ENCODE measurements at places on chromosomes 16 and 17. TPM values are rescaled to one million over a fixed set of nuclear protein-coding genes. Genes with fewer than 3 reads are reported as not detected.

- H3K36me3 ChIP-seq, result peaks cover 9% of the 10 kb centered on the region
- DNase-seq, result no peak
- peaks cover 46% of the 10 kb centered on the region for H3K4me1 ChIP-seq
- peaks cover 19% of the 10 kb centered on the region for H3K27me3 ChIP-seq
- H3K27ac ChIP-seq, result peak overlapping the region; percentile 46
Measured at GRCh38 chr16:18803569-18804462, 2.5 kb upstream of the ARL6IP1 start.

GRCh38 chr17:31007695-31008373, 37.0 kb downstream of the RNF135 start:
- H3K36me3 ChIP-seq, result peaks cover 3% of the 10 kb centered on the region
- no peak for DNase-seq
- H3K4me3 ChIP-seq, result peak overlapping the region; percentile 91
- peak overlapping the region; percentile 93 for H3K27ac ChIP-seq
- peaks cover 32% of the 10 kb centered on the region for H3K4me1 ChIP-seq

DYNLRB2 gene
- not detected for polyA plus RNA-seq

- H3K27ac ChIP-seq, result no peak overlapping the region
- H3K36me3 ChIP-seq, result no peaks in the 10 kb centered on the region
- peaks cover 3% of the 10 kb centered on the region for H3K27me3 ChIP-seq
Measured at GRCh38 chr17:44599298-44600175, 42.3 kb downstream of the FZD2 start.

GRCh38 chr17:4810696-4811290, 3.8 kb downstream of the PLD2 start:
- peaks cover 5% of the 10 kb centered on the region for H3K36me3 ChIP-seq
- no peak overlapping the region for H3K27ac ChIP-seq
- no peak for DNase-seq
- H3K27me3 ChIP-seq, result no peaks in the 10 kb centered on the region
- H3K4me1 ChIP-seq, result peaks cover 8% of the 10 kb centered on the region

- peak; percentile 72 for DNase-seq
- peak overlapping the region; percentile 99 for H3K27ac ChIP-seq
- H3K27me3 ChIP-seq, result peaks cover 15% of the 10 kb centered on the region
- peak overlapping the region; percentile 82 for H3K4me3 ChIP-seq
Measured at GRCh38 chr17:39772987-39773934, 35.5 kb downstream of the GRB7 start.

ZNF629 gene
- polyA plus RNA-seq, result 1.1 TPM

GRCh38 chr17:3978421-3979289, 14.4 kb upstream of the ATP2A3 start:
- H3K4me3 ChIP-seq, result no peak overlapping the region
- H3K27ac ChIP-seq, result no peak overlapping the region
- H3K36me3 ChIP-seq, result no peaks in the 10 kb centered on the region

GRCh38 chr16:88691129-88691813, 5.0 kb upstream of the SNAI3 start:
- no peak for DNase-seq
- H3K4me3 ChIP-seq, result no peak overlapping the region
- peak overlapping the region; percentile 59 for H3K27ac ChIP-seq

LGALS9B gene
- polyA plus RNA-seq, result 23.8 TPM

GRCh38 chr16:22353191-22353919, 21.1 kb downstream of the CDR2 start:
- no peak overlapping the region for H3K4me3 ChIP-seq
- H3K27me3 ChIP-seq, result no peaks in the 10 kb centered on the region
- H3K36me3 ChIP-seq, result peaks cover 13% of the 10 kb centered on the region
- no peak for DNase-seq
- H3K27ac ChIP-seq, result peak overlapping the region; percentile 43
- H3K4me1 ChIP-seq, result peaks cover 16% of the 10 kb centered on the region

GRCh38 chr16:56057151-56057550, 134.1 kb upstream of the GNAO1 start:
- H3K4me3 ChIP-seq, result no peak overlapping the region
- H3K4me1 ChIP-seq, result no peaks in the 10 kb centered on the region
- no peak overlapping the region for H3K27ac ChIP-seq
- DNase-seq, result no peak
- H3K36me3 ChIP-seq, result no peaks in the 10 kb centered on the region
- peaks cover 6% of the 10 kb centered on the region for H3K27me3 ChIP-seq

EPOP gene
- polyA plus RNA-seq, result not detected

FLII gene
- polyA plus RNA-seq, result 83.7 TPM

GRCh38 chr17:44777394-44778348, 18.9 kb downstream of the ADAM11 start:
- no peak for DNase-seq
- no peaks in the 10 kb centered on the region for H3K36me3 ChIP-seq
- peaks cover 8% of the 10 kb centered on the region for H3K4me1 ChIP-seq
- H3K27ac ChIP-seq, result no peak overlapping the region
- peak overlapping the region; percentile 31 for H3K4me3 ChIP-seq
- peaks cover 2% of the 10 kb centered on the region for H3K27me3 ChIP-seq

GRCh38 chr16:1723450-1724147, 17.6 kb downstream of the MAPK8IP3 start:
- H3K27me3 ChIP-seq, result peaks cover 7% of the 10 kb centered on the region
- peak; percentile 32 for DNase-seq
- peaks cover 53% of the 10 kb centered on the region for H3K4me1 ChIP-seq
- H3K4me3 ChIP-seq, result peak overlapping the region; percentile 43

- H3K4me1 ChIP-seq, result no peaks in the 10 kb centered on the region
- H3K27ac ChIP-seq, result no peak overlapping the region
- H3K27me3 ChIP-seq, result peaks cover 9% of the 10 kb centered on the region
- no peak overlapping the region for H3K4me3 ChIP-seq
Measured at GRCh38 chr16:50491516-50491915, 56.7 kb upstream of the NKD1 start.

- no peak overlapping the region for H3K27ac ChIP-seq
- H3K4me1 ChIP-seq, result no peaks in the 10 kb centered on the region
- no peak overlapping the region for H3K4me3 ChIP-seq
- no peaks in the 10 kb centered on the region for H3K36me3 ChIP-seq
- DNase-seq, result no peak
- peaks cover 3% of the 10 kb centered on the region for H3K27me3 ChIP-seq
Measured at GRCh38 chr16:77905374-77905920, 116.9 kb upstream of the CLEC3A start.

ARHGDIG gene
- polyA plus RNA-seq, result not detected

SNAI3 gene
- polyA plus RNA-seq, result 9.0 TPM

DNA sequence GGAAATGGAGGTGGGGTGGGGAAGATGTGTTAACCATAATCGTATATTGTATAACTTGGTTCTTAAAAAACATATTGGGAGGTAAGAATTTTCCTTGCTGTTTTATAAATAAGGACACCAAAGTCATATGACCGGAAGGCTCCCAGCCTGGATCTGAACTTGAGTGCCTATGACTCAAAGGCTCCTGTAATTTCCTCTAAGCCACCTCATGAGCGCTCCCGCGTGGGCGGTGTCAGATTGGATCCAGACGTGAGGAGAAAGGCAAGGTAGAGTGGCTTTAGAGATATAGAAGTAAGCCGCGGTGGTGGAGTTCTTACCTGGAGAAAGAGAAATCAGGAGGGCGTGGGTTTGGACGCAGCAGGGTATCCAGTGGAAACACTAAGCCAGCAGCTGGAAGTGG, 196.2 kb upstream of the NLRP1 start:
- no peaks in the 10 kb centered on the region for H3K36me3 ChIP-seq
- no peak overlapping the region for H3K27ac ChIP-seq
- no peak for DNase-seq
- H3K27me3 ChIP-seq, result peaks cover 3% of the 10 kb centered on the region
- no peak overlapping the region for H3K4me3 ChIP-seq

DNA sequence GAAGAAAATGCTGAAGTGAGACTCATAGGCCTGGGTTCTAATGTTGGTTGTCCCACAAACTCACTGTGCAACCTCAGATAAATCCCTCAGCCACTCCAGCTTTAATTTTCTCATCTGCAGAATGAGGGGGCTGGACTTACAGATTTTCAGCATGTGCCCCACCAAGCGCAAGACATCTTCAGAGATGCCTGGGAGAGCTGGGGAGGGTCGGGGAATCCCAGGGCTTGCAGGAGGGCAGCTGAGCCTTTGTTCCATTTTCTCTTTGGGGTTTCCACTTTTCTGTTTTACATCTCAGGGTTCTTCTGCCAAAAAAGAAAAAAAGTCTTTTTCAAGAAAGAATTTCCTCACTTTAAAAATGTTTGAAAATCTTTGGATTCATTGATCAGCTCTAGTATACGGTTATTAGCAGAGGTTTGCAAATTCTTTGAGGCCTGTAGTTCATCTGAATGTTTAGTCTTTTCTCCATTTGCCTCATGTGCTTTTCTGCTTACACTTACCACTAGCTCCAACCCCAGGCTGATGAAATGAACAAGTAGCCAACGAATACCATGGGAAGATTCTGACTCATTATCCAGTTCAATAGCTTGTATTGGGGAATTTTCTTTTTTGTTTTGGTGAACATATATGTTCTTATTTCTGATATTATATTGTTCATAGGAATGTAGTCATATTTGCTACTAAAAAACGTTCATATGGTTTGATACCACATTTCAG, 56.4 kb downstream of the CHD9 start:
- no peak for DNase-seq
- H3K36me3 ChIP-seq, result no peaks in the 10 kb centered on the region
- H3K27ac ChIP-seq, result peak overlapping the region; percentile 48
- no peaks in the 10 kb centered on the region for H3K27me3 ChIP-seq
- H3K4me1 ChIP-seq, result no peaks in the 10 kb centered on the region
- H3K4me3 ChIP-seq, result no peak overlapping the region

GRCh38 chr16:89561142-89561883, 831 bp downstream of the RPL13 start:
- H3K4me3 ChIP-seq, result peak overlapping the region; percentile 77
- H3K36me3 ChIP-seq, result peaks cover 15% of the 10 kb centered on the region
- H3K27ac ChIP-seq, result peak overlapping the region; percentile 86

CCT6B gene
- 1.4 TPM for polyA plus RNA-seq

GRCh38 chr16:11669380-11670146, 1.3 kb downstream of the SNN start:
- peak overlapping the region; percentile 78 for H3K27ac ChIP-seq
- peaks cover 5% of the 10 kb centered on the region for H3K4me1 ChIP-seq
- no peak for DNase-seq
- H3K27me3 ChIP-seq, result peaks cover 8% of the 10 kb centered on the region
- no peaks in the 10 kb centered on the region for H3K36me3 ChIP-seq
- peak overlapping the region; percentile 76 for H3K4me3 ChIP-seq

DNA sequence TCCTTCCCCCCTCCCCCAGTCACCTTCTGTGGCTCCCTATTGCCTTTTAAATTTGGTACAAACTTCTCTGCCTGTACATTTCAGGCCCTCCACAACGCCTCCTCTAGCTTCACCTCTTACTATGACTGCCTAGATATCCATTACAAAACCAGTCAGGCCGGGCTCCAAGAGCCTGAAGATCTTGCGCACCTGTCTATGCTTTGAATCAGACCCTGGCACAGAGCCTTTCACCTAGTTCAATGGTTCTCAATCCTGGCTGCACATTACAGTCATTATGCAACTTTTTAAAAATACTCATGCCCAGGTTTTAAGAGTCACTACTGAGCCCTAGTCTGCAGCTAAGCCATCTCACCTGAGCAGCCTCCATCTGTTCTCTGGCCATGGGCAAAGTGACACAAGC, 1.6 kb upstream of the GAS7 start:
- peaks cover 19% of the 10 kb centered on the region for H3K4me1 ChIP-seq
- H3K36me3 ChIP-seq, result no peaks in the 10 kb centered on the region
- H3K27ac ChIP-seq, result peak overlapping the region; percentile 55
- H3K27me3 ChIP-seq, result peaks cover 7% of the 10 kb centered on the region
- peak overlapping the region; percentile 52 for H3K4me3 ChIP-seq

CD300E gene
- polyA plus RNA-seq, result 0.79 TPM

GRCh38 chr17:77451894-77452852, 311.4 kb downstream of the SEC14L1 start:
- H3K4me1 ChIP-seq, result peaks cover 86% of the 10 kb centered on the region
- H3K27me3 ChIP-seq, result peaks cover 15% of the 10 kb centered on the region
- H3K4me3 ChIP-seq, result peak overlapping the region; percentile 96
- peaks cover 7% of the 10 kb centered on the region for H3K36me3 ChIP-seq
- DNase-seq, result no peak
- peak overlapping the region; percentile 93 for H3K27ac ChIP-seq

CD68 gene
- 6.5 TPM for polyA plus RNA-seq

DNA sequence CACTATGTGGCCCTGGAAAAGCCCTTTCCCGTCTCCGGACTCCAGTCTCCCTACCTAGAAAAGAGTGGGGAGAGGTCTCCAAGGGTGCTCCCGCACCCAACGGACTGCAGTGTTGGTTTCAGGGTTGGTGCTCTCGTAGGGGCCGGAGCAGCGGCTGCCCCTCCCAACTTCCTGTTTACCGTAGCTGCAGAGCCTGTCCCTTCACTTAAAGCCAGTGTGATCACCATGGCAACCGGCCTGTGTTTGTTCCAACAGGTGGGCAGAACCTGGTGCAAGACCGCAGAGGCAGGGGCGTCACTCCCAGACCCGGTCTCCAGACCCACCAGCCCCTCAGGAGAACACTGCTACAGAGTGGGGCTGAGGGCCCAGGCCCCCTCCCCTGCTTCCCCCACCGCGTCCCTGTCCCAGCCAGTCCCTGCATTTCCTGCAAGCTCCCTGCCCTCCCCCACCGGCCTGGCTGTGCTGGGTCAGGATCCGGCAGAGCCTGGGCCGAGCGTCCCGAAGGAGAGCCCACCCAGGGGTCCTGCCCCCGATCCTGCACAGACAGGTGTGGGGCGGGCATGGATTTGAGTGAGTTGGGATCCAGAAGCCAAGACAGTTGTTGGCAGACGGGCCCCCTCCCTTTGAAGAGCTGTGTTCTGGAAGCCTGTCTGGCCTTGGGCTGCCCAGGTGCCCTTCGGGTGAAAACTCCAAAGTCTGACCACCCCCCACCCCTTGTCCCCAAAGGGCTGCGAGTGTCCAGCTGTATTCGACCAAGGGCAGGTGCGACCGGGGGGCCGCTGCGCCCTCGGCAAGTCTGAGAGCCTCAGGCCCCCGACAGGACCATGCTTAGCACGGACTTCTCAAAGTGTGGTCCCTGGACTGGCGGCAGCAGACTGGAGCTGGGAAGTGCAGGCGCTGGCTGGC, 1.5 kb upstream of the BAIAP3 start:
- DNase-seq, result peak; percentile 80
- peaks cover 19% of the 10 kb centered on the region for H3K4me1 ChIP-seq
- no peaks in the 10 kb centered on the region for H3K36me3 ChIP-seq
- H3K27ac ChIP-seq, result peak overlapping the region; percentile 87
- peak overlapping the region; percentile 85 for H3K4me3 ChIP-seq

CHST4 gene
- not detected for polyA plus RNA-seq

MYL11 gene
- 22.2 TPM for polyA plus RNA-seq

DNA sequence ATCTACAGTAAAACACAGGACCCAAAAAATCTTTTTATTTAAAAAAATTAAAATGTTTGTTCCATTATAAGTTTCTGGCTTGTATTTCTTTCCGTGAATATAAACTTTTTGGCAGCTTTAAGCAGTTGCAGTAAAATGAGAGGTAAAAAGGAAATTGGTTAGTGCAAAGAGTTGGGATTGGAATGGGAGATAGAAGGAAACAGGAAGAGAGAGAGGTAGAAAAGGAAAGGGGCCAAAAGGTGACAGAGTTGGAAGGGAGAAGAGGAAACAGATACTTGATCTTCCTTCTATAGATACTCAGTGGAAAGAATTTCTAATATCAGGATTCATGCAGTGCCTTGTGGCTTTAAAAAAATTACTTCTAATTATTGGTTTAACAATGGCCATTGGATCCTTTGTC, 63.5 kb downstream of the NQO1 start:
- H3K27ac ChIP-seq, result peak overlapping the region; percentile 40
- no peak overlapping the region for H3K4me3 ChIP-seq
- H3K27me3 ChIP-seq, result no peaks in the 10 kb centered on the region
- H3K36me3 ChIP-seq, result peaks cover 27% of the 10 kb centered on the region
- DNase-seq, result no peak
- peaks cover 1% of the 10 kb centered on the region for H3K4me1 ChIP-seq

All from immature natural killer cell (primary cell).